ENCODE measurements at places on chromosomes 1 and 21.
A peak's percentile ranks its signal among the peaks of the same experiment; 100 is the strongest.

DNA sequence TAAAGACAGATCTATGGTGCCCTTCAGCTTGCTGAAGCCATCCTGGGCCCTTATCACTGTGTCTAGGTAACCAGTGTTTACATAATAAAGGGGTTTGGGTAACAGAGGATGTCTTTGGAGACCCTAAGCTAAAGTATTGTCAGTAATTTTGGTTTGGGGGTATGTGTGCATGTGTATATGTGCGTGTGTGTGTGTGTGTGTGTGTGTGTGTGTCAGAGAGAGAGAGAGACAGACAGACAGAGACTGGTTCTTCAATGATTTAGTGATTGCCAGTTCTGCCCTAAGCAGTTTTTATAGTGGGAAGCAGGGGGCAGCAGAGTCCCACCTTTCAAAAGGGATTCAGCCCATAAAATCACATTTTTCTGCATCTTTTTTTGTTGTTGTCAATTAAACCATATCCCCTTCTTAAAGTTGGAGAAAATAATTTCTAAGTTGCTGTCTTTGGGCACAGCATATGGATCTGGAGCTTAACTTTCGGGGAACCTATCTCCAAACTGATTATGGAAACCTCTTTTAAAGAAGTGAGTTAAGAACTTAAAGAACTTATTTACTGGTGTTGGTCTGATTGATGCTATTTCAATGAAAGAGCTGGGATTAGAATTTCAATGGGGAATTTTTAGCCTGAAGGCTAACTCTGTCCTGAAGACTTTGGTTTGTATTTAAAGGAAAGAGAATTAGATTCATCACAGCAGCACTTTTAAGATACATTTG, 51.1 kb downstream of the ZNF326 start:
- DNase-seq: no peak

- no peak for DNase-seq
These were observed 35.3 kb downstream of the HLX start for GRCh38 chr1:220914283-220915116.

GRCh38 chr1:223319905-223320580, 43.9 kb downstream of the SUSD4 start:
- DNase-seq: no peak

DNA sequence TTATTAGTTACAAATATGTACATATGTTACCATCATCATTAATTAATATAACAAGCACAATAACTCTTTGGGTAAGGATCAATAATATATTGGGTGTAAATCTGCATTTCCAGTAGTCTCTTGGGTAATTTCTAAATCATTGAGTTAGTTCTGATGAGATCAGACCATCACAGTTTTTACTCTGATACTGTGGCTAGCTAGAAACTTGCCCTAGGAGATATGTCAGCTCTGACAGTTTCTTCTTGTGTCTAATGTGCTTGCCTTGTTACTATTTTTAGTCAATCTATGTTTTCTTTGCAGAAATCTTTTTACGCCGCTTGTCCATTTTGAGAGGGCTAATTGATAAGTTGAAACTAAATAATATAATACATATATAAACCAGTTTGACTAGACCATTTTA, 285.6 kb upstream of the ST6GALNAC5 start:
- no peak for DNase-seq

- no peak for DNase-seq
These were observed 30.3 kb downstream of the USP24 start for GRCh38 chr1:55184859-55185258.

DNA sequence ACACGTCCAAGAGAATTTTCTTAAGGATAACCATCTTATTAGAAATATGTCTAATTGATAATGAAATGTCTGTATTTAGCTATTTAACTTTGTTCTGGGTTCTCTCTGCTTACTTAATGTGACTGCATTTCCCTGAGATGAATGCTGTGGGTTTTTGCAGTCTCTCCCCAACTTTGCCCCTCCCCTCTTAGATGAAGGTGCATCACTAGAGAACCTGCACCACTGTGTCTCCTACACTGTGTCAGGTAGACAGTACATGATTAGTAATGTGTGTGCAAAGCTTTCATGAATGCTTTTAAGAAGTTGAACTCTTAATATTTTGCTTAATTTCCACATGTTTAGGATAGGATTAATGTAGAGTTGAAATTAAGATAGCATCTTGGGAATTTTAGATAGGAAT, 51.7 kb downstream of the LRRC8D start:
- no peak for DNase-seq

GRCh38 chr1:41953291-41953690, 34.6 kb upstream of the HIVEP3 start:
- DNase-seq: no peak

DNA sequence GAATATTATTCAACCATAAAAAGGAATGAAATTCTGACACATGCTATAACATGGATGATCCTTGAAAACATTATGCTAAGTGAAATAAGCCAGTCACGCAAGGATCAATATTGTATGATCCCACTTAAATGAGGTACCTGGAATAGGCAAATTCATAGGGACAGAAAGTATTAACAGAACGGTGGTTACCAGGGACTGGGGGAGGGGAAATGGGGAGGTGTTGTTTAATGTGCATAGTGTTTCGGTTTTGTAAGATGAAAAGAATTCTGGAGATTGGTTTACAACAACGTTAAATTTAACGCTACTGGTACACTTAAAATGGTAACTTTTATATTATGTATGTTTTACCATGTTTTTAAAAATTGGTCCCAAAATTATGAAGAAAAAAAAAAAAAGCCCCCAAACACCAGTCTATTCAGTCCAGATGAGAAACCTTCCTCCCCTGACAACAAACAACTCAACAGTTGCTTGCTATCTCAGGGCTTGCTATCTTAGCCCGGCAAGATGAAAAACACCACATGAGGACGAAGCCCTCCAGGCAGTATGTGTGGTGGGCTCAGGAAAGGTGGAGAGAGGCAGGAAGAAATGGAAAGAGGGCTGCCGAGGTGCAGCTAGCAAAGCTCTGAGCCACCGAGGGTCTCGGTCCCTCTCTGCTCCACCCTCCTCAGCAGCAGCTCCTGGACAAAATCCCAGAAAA, 8.5 kb downstream of the NUAK2 start:
- DNase-seq: no peak

GRCh38 chr1:7458946-7459345, 312.1 kb upstream of the VAMP3 start:
- DNase-seq: no peak

DNA sequence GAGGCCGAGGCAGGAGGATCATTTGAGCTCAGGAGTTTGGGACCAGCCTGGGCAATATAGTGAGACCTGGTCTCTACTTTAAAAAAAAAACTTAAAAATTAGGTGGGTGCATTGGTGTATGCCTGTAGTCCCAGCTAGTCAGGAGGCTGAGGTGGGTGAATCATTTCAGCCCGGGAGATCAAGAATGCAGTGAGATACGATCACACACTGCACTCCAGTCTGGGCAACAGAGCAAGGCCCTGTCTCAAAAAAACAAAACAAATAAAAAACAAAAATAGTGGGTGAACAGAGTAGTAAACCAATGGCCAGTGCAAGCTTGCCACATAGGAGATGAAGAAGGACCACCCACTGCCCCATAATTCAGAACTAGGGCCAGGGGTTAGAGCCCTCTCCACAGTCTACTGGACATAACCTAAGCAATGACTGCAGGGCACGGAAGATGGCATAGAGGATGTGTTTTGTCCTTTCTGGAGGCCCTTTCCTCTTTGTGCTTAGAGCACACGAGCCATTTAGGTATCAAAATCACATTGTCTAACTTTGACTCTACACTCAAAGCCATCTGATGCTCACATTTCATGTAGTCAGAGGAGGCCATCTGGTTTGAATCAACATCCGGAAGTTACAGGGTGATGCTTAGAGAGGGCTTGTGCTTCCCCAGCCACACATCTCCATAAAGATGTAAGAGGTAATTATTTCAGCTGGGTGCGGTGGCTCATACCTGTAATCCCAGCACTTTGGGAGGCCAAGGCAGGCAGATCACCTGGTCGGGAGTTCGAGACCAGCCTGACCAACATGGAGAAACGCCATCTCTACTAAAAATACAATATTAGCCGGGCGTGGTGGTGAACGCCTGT, 12.6 kb downstream of the CD2 start:
- no peak for DNase-seq

DNA sequence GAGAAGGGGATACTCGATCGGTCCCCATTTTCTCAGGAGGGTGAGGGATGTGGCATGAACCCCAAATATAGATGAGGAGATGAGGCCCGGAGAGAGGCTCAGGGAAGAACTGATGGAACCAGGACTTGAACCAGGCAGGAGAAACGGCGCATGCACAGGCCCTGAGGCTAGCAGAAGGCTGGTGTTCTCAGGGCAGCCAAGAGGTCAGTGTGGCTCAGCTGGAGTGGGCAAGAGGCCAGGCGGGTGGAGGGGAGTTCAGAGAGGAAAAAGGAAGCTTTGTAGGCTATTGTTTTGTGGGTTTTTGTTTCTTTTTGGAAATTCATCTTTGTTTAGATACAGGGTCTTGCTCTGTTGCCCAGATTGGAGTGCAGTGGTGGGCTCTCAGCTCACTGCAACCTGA, 122.0 kb downstream of the LACTBL1 start:
- no peak for DNase-seq

DNA sequence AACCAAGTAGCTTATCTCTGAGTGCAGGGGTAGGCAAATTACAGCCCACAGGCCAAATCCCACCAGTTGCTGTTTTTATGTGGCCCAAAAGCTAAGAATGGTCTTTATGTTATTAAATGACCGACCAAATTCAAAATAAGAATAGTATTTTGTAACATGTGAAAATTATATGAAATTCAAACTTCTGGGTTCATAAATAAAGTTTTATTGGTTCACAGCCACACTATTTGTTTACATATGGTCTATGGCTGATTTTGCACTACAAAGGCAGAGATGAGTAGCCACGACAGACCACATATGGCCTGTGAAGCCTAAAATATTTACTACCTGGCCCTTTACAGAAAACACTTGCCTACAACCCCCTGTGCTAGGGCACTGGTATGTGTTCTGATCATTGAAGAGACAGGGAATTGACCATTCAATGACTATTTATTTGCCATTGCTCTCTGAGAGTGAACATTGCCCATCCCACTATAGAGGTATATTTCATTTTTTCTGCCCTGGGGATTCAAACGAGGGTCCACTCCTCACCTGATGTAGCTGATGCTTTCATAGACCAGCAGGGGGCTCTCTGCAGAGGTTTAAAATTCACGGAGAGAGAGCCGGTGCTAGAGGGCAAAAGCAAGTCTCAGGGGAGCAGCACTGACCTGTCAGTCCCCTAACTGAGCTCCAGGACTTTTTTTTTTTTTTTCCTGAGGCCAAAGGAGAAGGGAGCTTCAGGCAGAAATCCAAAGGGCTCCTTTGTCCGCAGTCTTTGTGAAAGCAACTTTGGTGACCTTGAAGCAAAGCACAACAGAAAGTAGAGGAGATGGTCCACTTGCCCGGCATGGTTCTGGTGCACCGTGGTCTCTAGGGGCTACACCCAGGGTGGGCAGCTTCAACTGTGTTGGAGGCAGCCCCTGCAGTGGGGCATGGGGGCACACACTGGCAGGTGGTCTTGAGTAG, 7.3 kb upstream of the GNL2 start:
- DNase-seq: no peak

GRCh38 chr21:41956926-41957729, 3.3 kb upstream of the C2CD2 start:
- no peak for DNase-seq

DNA sequence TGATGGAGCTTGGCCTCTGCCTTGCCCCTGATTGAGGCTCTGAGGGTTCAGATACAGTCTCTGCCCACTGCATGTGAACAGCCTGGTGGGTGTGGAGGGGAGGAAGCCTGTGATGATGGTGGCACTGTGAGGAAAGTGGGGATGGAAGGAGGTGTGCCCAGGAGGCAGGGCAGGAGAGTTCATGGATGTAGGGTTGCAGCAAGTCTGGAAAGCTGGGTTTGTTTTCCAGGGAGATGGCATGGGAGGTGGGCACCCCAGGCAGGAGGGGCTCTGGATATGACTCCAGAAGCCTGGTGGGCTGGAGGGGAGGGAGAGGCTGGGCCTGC, 63.2 kb downstream of the ADARB1 start:
- DNase-seq: no peak

DNA sequence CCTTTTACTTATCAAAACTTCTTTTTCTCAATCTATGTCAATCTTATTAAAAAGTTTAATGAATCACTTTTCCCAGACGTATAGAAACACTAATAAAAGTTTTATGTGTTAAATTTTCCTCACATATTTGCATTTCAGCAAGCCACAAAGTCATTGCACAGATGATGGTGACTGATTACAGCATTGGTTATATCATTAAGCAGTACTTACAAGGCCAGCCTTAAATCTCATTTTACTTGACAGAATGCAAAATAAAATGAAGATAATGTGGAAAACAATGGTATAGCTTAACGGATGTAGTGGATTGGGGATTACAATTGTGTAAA, 39.5 kb downstream of the TMEM200B start:
- DNase-seq: no peak

GRCh38 chr1:155001425-155001674, 1.3 kb upstream of the ZBTB7B start:
- no peak for DNase-seq

DNA sequence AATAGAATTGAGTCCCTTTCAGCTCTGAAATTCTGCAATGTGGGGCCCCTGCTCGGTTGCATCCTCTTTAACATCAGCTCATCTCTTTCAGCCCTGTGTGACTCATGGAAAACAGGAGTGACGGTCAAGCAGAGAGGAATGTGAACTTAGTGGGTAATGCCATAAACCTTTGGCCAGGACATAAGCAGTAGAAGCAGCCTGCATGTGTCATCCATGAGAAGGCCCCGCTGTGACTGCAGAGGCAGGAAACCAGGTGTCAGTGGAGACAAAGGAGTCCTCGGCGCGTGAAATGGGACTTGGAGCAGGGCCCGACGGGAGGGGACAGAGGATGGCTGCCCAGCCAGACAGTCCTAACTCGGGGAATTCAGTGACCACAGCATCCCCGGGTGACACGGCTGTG, 21.1 kb upstream of the EPHB2 start:
- peak; percentile 11 for DNase-seq

DNA sequence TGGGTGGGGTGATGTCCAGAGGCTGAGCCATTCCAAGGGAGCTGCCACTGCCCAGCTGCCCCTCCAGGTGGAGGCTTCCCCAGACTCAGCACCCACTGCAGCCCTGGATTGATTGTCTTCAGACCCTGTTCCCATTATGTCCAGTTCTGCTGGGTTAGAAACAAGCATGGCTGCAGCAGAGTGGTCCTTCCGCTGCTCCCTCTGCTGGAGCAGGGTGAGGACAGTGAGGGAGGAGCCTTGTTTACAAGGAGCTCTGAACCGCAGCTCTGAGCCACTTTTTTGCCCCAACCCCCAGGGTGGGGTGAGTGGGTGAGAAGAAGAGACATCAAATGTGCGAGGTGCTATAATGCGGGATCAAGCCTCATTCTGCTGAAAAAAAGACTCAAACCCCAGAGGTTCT, 2.3 kb downstream of the TNNT2 start:
- no peak for DNase-seq

GRCh38 chr21:36456729-36457414, 23.1 kb downstream of the CLDN14 start:
- DNase-seq: no peak

- no peak for DNase-seq
These were observed 154.3 kb upstream of the COL6A1 start for GRCh38 chr21:45827302-45827692.

Measured in AG09319 (cell line).